ENCODE measurements at places on chromosomes 6 and 20. TPM values are rescaled to one million over a fixed set of nuclear protein-coding genes. Genes with fewer than 3 reads are reported as not detected.

- no peak for DNase-seq
These were observed 18.2 kb downstream of the WRNIP1 start for GRCh38 chr6:2783188-2783963.

DNA sequence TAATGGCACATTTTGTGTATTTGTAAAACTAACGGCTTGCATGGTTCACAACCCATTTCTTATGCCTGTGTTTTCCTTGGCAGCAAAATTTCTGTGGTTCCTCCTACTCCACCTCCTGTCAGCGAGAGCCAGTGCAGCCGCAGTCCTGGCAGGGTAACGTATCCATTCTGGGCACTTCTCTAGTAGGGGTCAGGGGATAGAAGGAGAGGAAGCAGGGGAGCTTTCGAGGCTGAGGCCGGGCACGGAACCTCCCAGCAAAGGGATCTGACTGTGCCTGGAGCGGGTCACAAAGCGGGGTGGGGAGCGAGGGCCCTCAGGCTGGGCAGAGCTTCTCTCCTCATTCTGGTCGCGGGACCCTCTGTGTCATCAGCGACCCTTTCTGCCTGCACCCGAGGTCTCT lies 58.4 kb downstream of the SYTL3 start:
- peak; percentile 64 for DNase-seq

The SSTR4 gene
- not detected for polyA plus RNA-seq

GRCh38 chr6:11805259-11806053 lies 26.9 kb upstream of the ADTRP start:
- no peak for DNase-seq

The SNAP91 gene
- polyA plus RNA-seq: 70.0 TPM

DNA sequence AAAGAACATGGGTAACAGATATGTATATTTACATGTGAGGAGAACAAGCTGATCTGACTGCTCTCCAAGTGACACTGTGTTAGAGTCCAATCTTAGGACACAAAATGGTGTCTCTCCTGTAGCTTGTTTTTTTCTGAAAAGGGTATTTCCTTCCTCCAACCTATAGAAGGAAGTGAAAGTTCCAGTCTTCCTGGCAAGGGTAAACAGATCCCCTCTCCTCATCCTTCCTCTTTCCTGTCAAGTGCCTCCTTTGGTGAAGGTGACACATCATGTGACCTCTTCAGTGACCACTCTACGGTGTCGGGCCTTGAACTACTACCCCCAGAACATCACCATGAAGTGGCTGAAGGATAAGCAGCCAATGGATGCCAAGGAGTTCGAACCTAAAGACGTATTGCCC lies 5.2 kb downstream of the HFE start:
- DNase-seq: no peak

DNA sequence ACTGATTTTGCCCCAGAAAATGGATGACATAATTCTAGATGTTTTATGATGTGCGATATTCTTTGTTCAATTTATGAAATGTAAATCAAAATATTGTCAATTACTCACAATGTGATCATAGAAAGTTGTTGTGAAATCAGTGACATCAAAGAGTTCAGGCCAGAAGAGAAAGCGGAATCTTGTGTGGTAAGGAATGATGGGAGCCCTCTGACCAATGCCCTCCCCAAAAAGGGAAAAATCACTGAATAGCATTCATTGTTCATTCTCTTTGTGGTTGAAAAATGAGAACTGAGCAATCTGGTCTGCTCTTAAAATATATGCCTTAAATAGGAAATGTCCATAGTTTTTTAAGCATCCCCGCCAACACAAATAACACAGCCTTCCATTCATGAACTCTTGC lies 247.1 kb upstream of the GRIK2 start:
- no peak for DNase-seq

- no peak for DNase-seq
These were observed 355.4 kb downstream of the CD83 start for GRCh38 chr6:14472986-14473337.

The SALL4 gene
- not detected for polyA plus RNA-seq

DNA sequence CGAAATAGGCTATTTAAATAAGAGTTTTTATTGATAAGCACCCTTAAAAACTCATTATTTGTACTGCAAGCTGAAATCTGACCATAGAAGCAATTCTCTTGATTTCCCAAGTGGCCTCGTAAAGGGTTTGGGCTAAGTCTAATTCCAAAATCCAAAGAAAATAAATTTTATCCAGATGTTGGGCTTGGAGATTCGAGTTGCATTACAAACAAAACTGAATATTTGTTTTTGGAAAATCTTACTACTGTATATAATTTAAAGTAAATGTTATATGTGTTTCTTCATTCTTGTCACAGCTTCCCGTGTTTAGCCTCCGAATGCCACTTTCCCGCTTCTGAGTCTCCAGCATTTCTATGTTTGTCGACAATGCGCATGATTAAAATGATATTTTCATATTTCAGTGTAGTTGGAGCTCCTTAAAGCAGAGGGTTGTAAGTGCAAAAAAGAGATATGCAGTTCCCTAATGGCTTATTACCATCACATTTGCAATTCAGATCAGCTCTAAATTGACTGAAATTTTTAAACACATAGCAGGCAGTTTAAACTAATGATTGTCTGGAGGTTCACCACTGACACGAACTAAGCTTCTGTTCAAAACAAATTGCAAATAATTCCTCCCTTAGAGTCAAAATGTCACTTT lies 47.0 kb downstream of the PRL start:
- DNase-seq: no peak

DNA sequence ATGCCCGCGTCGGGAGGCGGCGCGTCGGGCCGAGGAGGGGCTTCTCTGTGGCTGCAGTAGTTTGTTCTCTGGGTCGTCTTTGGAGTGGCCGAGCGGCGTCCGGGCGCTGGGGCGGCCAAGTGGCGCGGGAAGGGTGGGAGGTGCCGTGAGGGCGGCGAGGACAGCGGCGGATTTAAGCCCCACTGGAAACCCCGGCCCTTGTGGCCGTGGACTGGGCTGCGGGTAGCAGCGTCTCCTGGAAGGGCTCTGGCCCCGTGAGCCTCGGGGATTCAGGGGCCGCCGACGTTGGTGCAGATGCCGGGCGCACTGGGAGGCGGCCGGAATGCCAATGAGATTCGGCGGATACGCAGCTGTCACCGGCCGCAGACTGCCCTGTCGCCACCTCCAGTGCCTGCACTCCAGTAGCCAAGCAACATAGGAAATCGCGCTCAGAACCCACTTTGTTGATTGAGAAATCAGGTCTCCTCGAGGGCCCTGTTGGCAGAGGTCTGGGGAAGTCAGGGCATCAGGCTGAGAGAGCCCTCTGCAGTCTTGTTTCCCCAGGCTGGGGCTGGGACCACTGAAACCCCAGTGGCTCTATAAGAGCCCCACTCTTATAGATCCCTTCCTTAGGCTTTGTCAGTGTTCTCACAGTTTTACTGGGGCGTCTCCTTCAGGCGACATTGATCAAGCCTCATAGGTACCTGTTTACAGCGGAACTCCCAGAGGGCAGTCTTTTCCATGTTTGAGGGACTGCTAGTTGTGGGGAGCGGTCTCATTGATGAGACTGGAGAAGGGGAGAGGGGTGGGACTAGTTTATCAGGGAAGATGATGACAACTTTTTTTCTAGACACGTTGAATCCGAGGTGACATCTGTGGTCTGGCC lies 642 bp downstream of the GZF1 start:
- DNase-seq: peak; percentile 75

- no peak for DNase-seq
These were observed 266.7 kb upstream of the FLRT3 start for GRCh38 chr20:14604143-14604542.

GRCh38 chr6:126050795-126051194 lies 64.5 kb downstream of the TRMT11 start:
- DNase-seq: no peak

DNA sequence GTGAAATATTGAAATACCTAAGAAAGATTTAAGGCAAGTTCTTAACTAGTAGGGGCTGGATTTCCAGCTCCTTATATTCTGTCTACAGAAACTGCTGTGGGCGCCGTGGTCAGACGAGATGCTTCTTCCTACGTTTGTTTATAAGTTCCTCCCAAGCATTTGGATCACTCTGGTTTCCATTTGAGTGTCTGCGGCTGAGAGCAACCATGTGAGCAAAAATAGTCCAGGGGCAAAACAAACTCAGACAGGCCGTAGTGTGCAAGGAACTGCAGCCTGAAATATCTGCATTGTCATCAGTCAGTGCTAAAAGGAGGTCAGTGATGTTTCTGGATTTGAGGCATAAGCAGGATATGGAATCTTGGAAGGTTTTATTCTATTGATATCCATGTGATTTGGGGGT lies 485.9 kb upstream of the JAG1 start:
- DNase-seq: no peak

The CST1 gene
- not detected for polyA plus RNA-seq

DNA sequence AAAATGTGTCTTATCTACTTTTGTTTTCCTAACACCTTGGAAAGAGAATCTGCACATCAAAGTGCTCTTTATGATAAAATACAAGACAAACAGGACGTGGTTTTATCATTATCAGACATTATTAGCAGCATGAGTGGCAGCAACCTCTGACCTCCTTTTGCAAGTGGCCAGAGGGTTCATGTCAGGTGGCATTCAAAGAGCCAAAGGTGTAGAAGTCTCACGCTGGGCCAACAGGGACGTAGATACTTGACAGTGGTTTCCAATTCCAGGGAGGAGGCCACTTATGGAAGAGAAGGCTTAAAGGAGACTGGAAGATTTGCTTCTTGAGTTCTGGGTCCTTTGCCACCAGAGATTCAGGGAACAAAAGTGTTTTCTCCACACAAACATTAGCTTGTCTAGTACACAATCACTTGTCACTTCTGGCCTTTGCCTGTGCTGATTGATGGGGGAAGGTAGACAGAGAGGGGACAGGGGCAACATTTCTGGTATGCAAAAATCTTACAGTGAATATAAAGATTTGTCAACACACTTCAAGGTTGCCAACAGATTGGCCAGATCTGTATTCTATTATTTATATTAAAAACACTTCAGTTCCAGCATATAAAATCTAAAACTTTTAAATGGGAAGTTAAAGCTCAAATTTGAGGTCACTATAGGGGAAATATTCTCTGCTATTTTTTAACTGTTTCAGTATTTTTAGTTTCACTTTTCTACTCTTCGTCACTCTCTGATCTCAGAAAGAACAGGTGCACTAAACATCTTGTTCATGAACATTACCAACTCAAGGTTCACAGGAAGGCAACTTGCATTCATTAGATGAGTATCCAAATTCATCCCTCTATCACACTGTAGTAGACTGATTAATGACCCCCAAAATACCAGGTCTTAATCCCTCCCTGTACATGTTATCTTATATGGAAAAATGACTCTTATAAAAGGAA lies 52.1 kb upstream of the FBXO30 start:
- no peak for DNase-seq

- DNase-seq: no peak
These were observed 1.3 kb downstream of the SLA2 start for GRCh38 chr20:36644706-36645095.

DNA sequence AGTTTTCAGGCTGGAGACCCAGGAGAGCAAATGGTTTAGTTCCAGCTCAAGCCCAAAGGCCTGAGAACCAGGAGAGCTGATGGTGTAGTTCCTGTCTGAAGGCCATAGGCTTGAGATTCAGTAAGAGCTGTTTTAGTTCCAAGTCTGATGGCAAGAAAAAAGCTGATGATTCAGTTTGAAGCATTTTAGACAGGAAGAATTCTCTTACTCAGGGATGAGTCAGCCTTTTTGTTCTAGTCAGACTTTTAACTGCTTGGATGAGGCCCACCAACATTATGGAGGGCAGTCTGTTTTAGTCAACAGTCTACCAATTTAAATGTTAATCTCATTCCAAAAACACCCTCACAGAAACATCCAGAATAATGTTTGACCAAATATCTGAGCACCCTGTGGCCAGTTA lies 2.5 kb downstream of the ZSCAN26 start:
- DNase-seq: no peak

DNA sequence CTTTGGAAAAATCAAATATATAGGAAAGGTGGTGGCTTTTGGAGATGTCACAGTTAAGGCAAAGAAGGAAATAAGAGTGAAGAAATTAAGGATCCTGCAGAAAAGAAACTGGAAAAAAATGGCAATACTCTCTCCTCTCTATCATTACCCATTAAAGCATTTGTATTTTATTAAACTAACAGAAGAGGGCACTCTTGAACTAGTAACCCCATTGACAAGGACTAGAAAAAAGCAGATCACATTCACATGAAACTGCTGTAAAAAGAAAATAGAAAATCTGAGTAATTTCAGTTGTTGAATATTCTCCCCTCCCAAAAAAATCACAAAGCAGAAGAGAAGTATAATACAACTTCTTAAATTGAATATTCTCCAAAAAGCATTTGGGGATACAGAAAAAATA lies 104.1 kb upstream of the SLC35B3 start:
- DNase-seq: no peak

DNA sequence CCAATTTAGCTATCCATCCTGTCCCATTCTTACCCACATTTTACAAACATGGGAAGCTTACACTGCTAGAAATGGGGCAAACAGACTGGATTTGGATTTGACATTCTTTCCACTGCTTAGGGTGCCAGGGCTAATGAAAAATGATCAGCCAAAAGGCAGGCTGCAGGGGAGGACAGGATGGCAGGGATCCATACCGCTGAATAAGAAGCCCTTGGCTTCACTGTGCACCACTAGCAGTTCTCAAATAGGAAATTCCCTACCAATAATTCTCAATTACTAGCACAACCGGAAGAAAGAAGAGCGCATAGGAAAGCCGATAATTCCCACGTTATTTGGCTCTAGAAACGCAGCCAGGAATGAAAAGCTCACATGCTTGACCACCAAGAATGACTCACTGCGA lies 73.1 kb downstream of the NDUFAF5 start:
- no peak for DNase-seq

- DNase-seq: no peak
These were observed 830 bp upstream of the CYP24A1 start for GRCh38 chr20:54174457-54175175.

The GCM1 gene
- not detected for polyA plus RNA-seq

DNA sequence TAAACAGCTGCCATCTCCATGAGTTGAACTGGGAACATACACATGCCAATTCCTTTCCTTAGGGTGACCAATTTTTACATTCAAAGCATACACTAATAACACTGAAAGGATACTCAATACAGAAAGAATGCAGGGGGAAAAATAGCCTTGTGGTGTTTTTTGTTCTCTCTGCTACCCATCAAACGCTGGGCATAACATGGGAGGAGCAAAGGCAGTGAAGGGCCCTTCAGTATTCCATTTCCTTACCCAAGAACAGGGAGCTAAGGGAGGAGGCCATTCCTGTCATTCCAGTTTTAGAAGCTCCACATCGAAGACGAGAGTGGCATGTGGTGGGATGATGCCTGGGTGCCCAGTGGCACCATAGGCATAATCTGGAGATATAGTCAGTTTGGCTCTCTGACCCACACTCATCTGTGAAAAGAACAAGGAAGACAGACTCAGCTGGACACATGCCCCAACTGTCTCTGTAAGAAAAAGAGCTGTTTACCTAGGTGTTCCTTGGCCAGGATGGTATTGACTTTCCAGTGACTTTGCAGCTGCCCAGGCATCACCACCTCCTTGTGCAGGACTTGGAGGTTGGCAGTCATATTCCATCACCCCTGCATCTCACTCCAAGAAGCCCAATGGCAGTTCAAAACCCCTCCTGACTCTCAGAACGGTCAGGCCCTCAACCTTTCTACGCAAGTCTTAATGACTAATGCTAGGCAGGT lies 20.9 kb downstream of the FKBP1A start:
- DNase-seq: no peak

GRCh38 chr6:149230712-149231460 lies 86.6 kb upstream of the TAB2 start:
- DNase-seq: no peak

- DNase-seq: no peak
These were observed 53.9 kb downstream of the PXDC1 start for GRCh38 chr6:3697609-3698008.

GRCh38 chr6:47111685-47112084 lies 69.6 kb upstream of the ADGRF1 start:
- DNase-seq: no peak

All from brain (organoid and tissue), 16 donors.